ENCODE measurements at places on chromosomes 7 and 10.

DNA sequence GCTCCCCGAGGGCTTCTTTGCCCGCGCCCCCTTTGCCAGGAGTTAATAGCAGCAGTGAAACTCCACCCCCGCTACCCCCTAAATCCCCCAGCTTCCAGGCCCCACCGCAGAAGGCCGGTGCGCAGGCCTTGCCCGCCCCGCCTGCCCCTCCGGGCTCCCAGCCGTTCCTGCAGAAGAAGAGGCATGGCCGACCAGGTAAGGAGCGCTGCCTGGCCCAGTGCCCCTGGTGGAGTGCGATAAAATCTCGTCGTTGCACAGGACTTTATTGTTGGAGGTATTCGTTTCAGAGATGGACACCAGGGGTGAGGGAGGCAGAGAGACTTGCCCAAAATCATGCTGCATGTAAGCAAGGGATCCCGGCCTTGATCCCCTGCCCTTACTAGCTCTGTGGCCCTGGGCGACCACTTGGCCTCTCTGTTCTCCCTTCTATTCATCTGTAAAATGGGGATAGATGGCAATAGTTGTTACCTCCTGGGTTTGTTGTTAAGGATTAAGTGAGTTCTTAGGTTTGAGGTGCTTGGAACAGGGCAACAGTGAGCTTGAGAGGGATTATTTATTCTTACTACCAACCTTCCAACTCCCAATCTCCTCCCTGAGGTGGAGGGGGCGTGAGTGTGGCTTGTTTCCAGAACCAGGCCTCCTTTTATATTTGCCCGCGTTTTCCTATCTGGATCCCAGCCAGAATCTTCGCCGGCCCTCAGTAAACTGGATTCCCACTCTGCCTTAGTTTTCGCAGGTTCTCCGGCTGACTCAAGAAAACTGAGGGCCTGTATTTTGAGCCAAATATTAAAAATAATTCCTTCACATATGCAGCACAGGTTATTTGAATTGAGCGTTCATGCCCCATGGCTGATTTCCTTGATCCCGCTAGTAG, 78.3 kb downstream of the WIPF3 start:
- DNase-seq: no peak

- no peak for DNase-seq
Observed at GRCh38 chr7:106863274-106863997, 1.6 kb upstream of the PIK3CG start.

DNA sequence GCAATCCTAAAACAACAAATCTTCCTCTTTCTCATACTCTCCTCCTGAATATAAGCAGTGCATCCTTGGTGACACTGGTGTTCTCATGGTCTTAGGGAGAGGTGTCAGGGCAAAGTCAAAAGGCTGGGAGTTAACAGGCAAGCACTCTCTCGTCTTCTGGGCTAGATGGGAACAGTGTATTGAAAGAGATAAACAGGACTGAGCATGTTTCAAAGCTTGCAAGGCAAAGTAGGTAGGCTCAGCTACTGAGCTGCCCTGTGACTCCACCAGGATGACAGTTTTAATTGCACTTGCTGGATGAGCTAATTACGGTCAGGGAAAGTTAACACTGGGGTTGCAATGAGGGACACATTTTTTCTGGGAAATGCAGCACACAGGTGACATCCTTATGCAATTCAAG, 554.9 kb upstream of the NRP1 start:
- no peak for DNase-seq

DNA sequence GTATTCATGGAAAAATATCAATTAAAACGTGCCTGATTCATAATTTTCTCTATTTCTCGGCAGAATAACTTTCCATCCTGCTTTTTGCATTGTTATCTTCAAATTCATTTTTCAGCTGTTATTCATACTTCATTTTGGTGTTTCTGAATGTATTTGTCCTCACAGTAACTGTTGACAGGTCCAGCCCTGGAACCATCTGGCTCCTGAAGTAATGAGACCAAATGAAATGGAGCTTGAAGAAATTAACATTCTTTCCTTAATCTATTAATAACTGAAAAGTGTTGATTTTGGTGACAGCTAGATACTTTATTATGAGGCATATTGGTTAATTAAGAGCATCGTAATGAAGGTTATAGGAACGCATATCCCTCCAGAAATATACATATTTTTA, 257.0 kb upstream of the MINDY3 start:
- DNase-seq: no peak

GRCh38 chr7:16204953-16205352, 216.4 kb downstream of the CRPPA start:
- DNase-seq: no peak

GRCh38 chr7:115363916-115364315, 442.0 kb downstream of the MDFIC start:
- DNase-seq: no peak

DNA sequence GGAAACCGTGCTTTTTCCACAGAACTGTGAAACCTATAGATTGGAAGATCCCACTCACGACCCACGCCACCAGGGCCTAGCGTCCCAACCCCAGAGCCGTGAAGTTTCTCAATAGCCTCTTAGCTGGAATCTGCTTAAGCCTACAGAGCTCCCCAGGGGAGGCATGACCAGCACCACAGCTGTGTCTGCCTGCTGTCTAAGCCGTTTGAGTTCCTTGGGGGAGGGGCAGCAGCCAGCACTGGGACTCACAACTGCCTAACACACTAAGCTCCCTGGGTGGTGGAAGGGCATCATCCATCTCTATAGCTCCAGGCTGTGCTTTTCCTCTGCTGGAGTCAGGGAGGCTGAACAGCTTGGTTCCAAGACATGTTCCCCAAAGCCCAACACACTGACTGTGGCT, 26.0 kb upstream of the TMEM140 start:
- DNase-seq: no peak

- no peak for DNase-seq
Observed at GRCh38 chr7:34575006-34575405, 83.0 kb upstream of the NPSR1 start.

GRCh38 chr7:13578294-13578693, 411.2 kb downstream of the ETV1 start:
- no peak for DNase-seq

- DNase-seq: no peak
Observed at GRCh38 chr7:50629238-50629901, 64.2 kb upstream of the DDC start.

DNA sequence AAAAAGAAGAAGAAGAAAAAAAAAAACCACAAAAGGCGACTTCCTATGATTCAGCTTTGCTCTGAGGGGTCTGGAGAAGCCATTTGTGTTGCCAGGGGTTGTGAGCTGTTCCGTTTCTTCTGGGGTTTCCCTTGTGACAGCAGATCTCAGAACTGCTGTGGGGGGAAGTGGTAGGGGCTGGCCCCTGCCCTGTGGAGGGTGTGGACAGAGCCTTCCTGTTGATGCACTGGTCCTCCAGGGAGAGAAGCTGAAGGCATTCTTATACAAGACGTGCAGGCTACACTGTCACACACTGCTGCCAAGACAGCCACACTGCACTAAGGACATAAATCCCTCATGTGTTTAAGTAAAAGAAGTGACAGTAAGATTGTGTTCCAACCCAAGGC, 17.3 kb upstream of the CSGALNACT2 start:
- no peak for DNase-seq

GRCh38 chr7:20083781-20084180, 133.4 kb downstream of the MACC1 start:
- DNase-seq: no peak

DNA sequence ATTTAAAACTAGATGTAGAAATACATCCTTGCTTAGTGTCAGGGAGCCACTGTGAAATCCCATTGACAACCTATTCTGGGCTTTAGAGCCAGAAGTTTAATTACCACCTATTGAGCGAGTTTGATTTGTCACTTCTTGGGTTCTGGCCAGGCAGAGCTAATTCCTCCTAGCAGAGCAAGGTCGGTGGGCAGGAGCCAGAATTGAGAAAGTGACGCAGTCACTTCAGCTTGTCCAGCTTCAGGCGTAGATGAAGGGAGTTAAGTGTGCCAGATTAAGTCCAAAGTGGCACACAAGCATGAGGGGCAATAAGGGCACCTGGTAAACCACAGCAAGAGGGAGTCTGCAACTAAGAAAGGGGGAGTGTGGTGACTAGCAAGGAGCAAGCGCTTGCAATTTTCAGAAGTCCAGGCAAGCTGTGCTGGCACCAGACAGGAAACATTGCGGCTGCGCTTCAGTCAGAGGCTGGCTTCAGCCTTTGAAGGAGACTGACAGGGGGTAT, 119.4 kb downstream of the ST7 start:
- DNase-seq: no peak

- DNase-seq: no peak
Observed at GRCh38 chr10:119468542-119469324, 73.8 kb downstream of the RGS10 start.

- no peak for DNase-seq
Observed at GRCh38 chr7:115177103-115177502, 255.2 kb downstream of the MDFIC start.

DNA sequence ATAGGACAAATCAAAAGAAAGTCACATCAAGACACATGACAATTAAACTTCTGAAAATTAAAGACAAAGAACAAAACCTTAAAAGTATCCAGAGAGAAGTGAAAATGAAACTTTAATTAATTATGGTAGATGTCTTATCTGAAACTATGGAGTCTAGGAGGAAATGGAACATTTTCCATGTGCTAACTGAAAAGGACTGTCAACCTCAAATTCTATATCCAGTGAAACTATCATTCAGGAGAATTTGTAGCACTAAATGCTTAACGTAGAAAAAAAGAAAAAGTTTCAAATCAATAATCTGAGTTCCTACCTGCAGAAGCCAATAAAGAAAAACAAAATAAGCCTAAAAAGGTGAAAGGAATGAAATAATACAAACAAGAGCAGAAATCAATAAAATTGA, 33.1 kb upstream of the C10orf71 start:
- DNase-seq: no peak

GRCh38 chr7:19939746-19940145, 166.3 kb upstream of the TMEM196 start:
- DNase-seq: peak; percentile 30

GRCh38 chr7:47690902-47691558, 109.1 kb upstream of the TNS3 start:
- no peak for DNase-seq

- no peak for DNase-seq
Observed at GRCh38 chr7:143305423-143306070, 10.4 kb upstream of the CLCN1 start.

DNA sequence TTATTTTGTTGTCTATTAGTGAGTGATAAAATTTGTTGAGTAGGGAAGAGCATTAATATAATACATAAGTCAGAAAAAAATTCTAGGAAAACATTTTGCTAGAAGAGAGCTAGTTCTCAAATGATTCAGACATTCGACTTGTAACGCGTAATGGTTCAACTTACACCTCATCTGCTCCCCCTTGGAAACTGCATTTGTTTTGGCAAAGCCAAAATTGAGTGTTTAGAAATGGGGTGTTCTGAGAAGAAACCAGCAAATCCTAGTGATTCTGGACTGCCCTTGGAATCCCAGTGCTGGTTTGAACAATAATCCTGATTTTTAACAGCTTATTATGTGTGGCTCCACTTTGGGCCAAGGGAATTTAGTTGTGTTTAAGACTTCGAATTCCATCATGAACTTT, 475.7 kb downstream of the SUGCT start:
- no peak for DNase-seq

DNA sequence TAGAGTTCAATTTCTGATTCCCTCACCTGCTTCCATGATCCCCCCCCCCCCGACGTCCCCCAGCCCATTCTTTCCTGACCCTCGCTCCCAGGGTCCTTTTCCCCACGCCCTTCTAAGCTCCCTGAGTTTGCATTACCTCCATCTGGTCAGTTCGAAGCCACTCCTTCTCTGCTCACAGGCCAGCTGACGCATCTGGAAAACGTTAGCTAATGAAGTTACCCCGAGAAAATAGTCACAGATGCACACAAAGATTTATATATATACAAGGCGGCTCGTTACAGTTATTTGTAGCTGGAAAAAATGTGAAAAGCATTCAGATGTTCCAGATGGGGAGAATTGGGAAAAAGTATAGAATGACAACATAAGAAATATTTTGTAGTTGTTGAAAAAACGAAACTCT, 630.0 kb upstream of the FOXK1 start:
- no peak for DNase-seq

DNA sequence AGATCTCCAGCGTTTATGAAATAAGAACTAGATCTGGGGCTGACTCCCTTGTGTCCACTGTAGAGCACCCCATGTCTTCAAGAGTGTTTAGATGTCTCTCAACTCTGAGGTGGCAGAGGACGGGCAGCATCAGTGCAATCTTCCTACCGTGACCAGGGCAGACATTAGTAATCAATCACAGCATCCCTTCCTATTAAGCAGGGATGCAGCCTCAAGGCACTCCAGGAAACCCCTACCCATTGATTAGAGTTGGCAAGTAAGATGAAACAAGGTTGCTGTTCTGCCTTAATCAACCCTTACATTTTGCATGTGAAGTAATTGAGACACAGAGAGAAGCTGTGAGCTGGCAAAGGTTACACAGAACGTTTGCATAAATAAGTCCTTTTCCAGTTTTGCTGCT, 283.7 kb upstream of the ZMIZ1 start:
- no peak for DNase-seq

- DNase-seq: no peak
Observed at GRCh38 chr10:119350502-119351097, 143.2 kb downstream of the GRK5 start.

GRCh38 chr10:52466464-52466863, 152.4 kb downstream of the DKK1 start:
- DNase-seq: no peak
